ENCODE measurements at places on chromosomes 4 and X.
A peak's percentile ranks its signal among the peaks of the same experiment; 100 is the strongest.

- DNase-seq: no peak
Observed at GRCh38 chr4:177826973-177827372, 384.7 kb upstream of the AGA start.

DNA sequence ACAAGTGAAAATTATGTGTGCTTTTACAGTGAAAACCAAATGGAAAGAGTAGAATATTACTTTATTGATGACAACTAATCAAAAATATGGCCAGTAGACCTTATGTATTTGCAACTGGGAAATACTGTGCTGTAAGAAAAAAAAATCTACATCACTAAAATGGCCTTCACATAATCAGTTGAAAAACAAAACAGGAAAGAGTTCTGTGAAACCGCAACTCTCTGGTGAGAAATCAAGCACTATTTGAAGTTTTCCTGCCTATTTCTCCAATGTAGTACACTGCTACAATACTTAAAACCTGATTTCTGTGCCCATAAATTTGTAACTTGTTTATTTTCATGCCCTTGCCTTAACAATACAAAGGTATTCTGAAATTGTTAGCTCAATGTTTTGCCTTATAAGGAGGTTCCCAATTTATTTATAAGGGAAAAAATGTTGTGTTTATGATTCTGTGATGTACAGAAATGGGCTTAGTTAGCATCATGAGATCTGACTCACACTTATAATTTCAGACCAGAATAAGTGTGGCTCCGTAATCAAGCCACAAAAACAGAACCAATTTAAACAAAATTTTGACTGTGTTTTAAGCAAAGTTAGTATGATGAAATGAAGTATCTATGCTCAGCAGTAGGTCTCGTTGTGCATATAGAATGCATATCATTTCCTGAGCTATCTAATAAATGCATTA, 147.1 kb downstream of the FAT4 start:
- no peak for DNase-seq

GRCh38 chr4:165612936-165613335, 234.1 kb downstream of the CPE start:
- DNase-seq: no peak

GRCh38 chr4:105633241-105633640, 75.2 kb downstream of the INTS12 start:
- no peak for DNase-seq

- no peak for DNase-seq
Observed at GRCh38 chrX:22516893-22517292, 244.2 kb downstream of the CBLL2 start.

DNA sequence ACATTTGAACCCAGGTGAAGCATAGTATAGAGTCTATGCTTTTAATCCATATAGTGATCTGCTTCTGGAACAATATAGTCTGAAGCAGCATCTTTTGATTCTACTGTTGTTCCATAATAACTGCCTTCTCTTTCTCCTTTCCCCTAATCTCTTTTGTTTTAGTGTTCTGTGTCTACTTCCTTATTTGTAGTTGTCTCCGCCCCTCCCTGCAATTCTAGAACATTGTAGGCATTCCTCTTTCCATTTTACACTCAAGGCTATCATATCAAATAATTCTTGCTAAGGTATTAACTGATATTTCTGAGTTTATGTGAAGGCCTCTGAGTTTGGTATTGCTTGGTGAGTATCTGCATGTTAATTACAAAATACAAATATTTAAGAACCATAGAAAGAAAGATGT, 11.6 kb downstream of the BLTP1 start:
- peak; percentile 28 for DNase-seq

DNA sequence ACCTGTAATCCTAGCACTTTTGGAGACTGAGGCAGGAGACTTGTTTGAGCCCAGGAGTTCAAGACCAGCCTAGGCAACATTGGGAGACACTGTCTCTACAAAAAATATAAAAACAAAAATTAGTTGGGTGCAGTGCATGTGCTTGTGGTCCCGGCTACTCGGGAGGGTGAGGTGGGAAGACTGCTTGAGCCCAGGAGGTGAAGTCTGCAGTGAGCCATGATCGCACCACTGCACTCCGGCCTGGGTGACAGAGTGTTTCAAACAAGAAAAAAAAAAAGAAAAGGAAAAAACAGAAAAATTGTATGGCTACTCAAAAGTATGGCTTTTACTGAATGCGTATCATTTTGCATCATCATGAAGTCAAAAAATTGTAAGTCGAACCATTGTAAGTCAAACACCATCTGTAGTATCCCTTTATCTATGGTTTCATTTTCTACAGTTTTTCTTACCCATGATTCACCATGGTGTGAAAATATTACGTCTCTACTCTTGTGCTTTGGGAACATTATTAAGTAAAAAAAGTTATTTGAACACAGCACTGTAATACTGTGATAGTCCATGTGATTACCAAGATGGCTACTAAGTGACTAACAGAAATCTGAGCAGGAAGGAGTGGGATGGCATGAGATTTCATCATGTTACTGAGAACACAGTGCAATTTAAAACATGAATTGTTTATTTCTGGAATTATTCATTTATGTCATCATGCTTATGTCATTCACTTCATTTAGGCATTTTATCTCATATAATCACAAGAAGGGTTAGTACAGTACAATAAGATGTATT, 26.5 kb upstream of the MANBA start:
- DNase-seq: peak; percentile 85

Data from inflammatory macrophage (primary cell).